ENCODE measurements at places on chromosomes 5 and 9.
A peak's percentile ranks its signal among the peaks of the same experiment; 100 is the strongest.

DNA sequence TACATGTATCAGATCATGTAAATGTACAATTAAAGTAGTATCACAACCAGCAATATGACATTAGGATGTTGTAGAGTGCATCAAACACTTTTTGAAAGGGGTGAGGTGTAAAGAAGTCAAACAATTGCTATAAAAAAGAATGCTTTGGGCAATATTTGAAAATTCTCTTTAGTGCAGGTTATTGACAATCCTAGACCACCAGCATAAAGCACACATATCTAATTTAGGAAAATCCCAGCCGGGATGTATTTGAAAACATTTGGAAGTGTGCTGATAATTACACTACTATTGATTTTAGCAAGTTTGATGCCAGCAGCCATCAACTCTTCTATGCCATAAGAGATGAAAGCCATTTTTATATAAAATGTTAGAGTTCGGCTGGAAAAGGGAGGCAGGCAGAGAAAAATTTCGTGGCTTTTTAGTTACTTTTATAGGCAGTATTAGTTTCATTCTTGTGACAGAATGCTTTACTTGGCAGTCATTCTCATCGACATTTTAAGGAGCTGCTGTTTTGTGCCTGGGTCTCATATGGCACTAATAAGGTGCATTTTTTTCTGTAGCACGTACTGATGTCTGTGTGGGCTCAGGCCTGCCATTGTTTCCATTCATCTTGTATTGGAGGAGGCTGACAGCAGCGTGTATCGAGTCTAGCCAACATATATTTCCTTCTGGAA is 285.7 kb downstream of the AOPEP start:
- no peak for DNase-seq

DNA sequence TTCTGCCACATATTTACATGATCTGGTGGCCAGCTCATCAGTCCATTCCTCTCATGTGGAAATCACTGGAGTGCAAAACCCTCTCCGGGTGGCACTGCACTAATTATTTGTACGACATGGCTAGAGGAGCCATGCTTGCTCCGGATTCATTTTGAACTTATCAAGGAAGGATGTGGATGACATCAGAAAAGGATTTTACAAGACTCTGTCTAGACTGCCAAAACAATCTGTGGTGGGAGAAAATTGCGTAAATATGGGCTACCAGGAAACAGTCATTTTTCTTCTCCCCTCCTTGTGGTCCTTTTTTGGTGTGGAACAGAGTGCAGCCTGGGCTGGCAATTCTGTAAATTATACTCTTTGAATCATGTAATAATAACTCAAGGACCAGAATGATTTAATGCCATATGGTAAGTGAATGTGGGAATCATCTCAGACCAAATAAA is 123.4 kb upstream of the IFNE start:
- DNase-seq = no peak

DNA sequence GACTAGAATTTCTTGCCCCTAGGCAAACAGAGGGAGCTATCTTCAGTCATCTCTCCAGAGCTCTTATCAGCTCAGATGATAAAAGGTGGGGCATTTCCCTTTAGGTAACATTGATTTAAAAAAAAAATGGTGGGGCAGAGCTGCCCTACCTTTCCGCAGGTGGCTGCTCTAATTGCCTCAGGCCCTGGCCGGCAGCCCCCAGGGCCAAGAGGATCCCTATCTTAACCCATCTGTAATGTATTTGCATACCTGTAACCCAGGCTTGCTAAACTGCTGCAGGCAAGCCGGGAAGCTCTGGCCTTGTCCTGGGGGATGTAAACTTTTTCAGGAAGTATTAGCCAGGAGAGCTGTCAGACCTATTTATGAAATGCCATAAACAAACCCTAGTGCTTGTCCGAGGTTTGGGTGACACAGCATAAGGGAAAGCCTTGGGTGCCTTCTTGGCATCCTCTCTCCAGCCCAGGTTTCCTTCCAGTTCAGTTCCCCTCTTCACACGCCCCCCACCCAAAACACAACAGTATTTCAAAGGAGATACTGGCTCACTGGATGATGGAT is 20.9 kb upstream of the ZSWIM6 start:
- no peak for DNase-seq

GRCh38 chr5:152683205-152683604 is 278.1 kb upstream of the NMUR2 start:
- no peak for DNase-seq

- no peak for DNase-seq
Observed at GRCh38 chr5:178536541-178537466, 53.4 kb downstream of the COL23A1 start.

DNA sequence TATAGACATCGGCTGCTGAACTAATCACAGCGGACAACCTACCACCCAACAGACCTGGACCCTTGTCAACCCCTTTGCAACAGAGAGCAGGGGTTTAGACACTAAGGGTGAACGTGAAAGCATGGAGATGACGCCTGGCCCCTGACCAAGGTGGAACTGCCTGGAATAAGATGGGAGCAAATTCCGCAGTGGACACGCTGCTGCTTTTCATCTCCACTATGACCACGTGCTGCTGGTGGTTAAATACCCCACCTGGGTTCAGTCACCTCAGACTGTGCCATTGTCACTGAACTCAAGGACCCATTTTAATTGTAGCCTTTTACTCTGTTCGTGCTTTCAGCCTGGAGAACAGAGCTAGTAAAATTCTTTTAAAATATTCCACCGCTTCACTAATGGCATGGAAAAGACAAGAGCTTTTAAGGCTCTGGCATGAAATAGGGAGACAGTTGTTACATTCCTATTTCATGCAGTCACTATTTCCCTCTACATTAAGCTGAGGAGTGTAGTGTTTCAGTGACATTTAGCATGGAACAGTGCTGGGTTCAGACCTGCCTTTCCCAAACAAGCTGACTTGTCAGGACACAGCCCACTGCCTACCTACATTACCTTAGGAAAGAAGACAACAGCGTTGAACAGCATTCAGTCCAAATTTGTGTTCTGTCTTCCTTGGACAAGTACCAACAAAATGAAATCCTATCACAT is 96.8 kb downstream of the ANKRD18B start:
- no peak for DNase-seq

- no peak for DNase-seq
Observed at GRCh38 chr5:105751908-105752307, 1918.8 kb downstream of the EFNA5 start.

- no peak for DNase-seq
Observed at GRCh38 chr9:101479338-101480030, 43.9 kb upstream of the ALDOB start.

DNA sequence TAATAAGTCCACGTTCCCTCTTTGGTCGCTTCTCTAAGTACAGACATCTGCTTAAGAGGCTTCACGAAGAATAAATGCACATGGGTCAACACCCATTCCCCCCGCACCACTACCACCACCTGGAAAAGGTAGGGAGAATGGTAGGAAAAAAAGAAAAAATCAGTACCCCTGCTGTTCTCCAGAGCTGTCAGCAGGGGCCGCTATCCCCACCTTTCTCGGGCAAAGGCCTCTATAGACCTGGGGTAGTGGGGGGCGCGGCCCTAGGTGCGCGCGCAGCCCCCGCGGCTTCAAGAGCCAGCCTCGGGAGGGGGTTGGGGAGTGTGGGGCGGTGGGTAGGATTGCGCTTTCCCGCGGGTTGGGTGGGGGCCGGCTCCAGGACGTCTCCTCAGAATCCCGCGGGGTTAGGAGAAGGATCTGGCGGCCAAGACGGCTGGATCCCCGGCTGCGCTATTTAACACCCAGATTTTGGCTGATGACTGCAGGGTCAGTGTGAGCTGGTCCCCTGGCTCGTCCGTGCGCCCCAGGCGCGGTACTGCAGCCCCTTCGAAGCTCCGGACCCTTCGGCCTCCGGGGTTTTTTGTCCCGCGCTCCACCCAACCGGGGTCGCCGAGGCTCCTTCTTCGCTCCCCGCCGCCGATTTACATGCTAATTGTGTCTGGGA is 1.6 kb upstream of the SEMA6A start:
- peak; percentile 89 for DNase-seq

GRCh38 chr5:38079620-38080402 is 178.5 kb upstream of the EGFLAM start:
- DNase-seq = no peak

DNA sequence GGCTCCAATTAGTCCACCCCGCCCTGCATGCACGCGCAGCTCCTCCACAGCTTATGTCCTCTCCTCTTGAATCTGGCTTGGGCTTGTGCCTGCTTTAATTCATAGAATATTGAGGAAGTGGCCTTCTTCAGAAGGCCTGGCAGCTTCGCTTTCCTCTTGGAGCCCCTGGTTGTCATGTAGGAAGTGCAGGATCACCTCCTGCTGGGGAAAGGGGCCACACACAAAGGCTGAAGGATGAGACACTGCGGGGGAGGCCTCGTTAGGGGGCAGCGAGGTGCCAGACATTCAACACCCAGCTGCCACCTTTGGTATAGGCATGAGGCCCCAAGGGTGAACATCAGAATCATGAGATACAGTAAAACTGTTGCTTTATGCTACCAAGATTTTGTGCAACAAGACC is 2.7 kb upstream of the CNOT6 start:
- DNase-seq = no peak

- no peak for DNase-seq
Observed at GRCh38 chr5:109721741-109722140, 32.0 kb downstream of the MAN2A1 start.

DNA sequence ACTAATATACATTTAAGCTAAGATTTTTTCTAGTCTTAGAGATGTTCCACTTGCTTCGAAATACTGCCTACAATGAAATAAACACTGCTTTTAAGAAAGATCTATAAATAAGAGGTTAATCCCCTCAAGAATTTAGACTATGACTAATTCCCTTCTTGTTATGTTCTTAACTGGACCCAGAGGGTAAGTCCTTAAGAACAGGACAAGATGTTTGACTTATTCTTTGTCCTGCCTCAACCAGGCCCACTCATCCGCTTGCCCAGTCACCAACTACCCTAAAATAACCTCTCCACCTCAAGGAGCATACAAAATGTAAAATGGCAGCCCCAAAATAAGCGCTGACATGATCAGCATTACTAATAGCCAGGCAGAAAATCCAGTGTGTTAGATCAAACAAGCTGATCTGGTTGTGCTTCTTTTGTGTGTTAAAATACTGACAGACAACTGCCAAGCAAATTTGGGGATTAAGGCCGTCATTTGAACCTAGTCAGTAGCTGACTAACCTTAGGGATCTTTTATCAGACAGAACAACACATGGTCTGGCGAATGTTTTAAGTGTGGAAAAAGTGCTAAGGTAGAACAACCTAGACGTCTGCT is 93.7 kb upstream of the SMC5 start:
- DNase-seq = no peak

DNA sequence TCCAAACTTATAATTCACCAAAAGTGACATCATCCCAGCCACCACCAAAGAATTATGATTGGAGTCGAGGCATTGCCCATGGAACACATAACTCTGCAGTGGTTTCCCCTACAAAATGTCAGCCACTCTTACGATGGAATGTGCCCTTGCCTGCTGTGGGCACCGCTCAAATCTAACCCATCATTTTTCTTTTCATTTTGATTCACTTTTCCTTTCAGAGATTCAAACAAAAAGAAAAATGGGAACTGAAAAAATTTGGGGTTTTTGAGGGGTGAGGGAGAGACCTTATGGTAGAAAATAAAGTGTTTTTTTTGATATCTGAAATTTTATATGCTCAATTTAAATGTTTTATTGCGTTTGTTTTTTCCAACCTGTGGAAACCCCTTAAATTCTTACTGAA is 28.1 kb downstream of the SMARCA2 start:
- DNase-seq = no peak

GRCh38 chr5:149363358-149363757 is 5.5 kb downstream of the PCYOX1L start:
- DNase-seq = no peak

- DNase-seq = no peak
Observed at GRCh38 chr5:107092695-107093094, 578.0 kb downstream of the EFNA5 start.
